ENCODE measurements at places on chromosomes 1 and 21.

DNA sequence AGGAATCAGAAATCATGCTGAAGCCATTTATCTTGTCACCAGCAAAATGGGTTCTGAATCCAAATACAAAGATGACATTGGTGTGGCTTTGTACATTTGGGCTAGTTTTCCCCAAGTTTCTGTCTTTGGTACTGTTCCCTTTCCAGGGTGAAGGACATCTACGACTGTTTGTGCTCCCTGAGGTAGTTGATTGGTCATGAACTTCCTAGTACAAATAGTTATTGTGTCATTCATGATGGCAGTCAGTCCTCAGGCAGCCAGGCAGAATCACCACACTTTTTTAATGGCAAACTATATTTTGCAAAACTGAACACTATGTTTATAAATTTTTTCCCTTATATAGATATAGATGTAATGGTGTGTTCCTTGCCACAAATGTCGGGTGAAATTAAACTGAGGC lies 46.0 kb downstream of the CEP350 start:
- DNase-seq: no peak

DNA sequence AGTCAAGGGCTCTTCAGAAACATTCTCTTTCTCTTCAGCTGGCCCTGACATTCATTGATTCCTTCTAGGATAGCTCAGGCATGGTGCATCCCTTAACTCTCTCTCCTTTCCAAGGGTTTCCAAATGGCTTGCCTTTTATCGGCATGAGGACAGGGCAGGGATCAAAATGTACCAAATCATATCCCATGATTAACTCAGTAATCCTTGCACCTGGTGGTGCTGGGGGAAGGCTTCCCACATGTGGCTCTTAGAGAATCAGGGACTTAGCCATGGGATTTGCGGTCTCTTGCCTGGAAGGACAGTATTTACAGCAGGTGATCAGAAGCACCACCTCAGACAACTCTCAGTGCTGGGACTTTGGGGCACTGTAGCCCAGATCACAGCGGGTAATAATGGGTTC lies 46.2 kb upstream of the EDEM3 start:
- DNase-seq: no peak

DNA sequence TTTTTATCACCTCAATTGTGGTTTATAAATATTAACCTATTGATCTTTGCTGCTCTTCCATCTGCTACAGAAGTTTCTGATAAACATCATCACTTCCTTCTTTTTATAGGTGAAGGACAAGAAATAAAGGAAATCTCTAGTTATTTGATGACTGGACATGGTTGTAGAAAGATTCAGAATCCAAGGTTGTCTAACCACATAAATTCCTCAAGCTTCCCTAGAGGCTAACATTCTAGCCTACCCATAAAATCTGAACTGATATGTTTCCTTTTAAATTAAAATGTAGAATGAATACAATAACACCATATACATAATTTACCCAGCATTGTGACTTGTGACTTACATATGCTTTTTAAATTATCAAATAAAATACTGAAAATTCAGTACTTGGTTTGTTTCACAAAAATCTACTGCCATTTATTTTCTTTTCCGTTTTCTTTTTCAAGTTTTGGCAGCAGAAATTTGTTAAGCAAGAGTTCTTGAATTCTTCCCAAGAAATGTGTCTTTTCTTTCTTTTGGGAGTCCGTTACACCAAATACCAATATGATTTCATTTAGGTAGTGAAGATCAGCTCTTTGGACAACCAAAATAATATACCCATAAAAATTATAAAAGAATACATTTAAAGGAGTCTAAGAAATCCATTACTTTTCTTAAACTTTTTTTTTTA lies 513.2 kb upstream of the ADGRL2 start:
- no peak for DNase-seq

GRCh38 chr1:220189750-220190347 lies 82.4 kb downstream of the RAB3GAP2 start:
- DNase-seq: peak; percentile 7

GRCh38 chr21:24976238-24976637 lies 631.0 kb downstream of the MRPL39 start:
- DNase-seq: no peak

DNA sequence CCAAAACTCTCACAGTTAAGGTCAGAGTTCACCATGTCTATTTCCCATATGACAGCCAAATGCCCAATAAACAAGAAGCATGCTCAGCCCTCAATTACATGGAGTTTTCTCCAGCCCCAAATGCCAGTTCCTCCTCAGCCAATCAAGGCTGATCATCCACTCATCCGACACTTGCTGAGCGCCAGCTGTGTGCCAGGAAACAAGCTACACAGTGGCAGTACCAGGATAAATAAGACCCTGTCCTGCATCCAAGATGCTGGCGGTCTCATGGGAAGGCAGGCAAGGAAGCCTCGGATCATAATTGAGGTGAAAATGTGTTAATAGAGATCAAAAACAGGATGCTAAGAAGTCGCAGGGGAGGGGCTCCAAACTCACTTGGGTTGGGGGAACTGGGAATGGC lies 7.7 kb downstream of the ZBTB17 start:
- no peak for DNase-seq

DNA sequence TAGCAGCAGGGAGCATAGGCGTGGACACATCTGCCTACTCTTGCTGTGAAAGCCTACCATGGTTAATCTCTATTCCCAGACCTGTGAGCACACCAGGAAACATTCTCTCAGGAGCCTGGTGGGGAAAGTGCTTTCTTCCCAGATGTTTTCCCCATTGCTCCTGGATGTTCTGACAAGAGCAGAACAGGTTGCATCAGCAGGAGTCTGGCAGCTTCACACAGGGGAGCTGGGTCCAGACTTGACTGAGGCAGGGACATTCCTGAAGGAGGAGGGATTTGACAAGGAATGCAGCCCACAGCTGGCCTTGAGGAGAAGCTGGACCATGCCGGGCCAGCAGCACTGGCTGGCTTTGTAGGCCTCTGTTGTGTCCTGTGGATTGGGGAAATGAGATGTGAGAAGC lies 21.0 kb upstream of the ARTN start:
- DNase-seq: no peak

DNA sequence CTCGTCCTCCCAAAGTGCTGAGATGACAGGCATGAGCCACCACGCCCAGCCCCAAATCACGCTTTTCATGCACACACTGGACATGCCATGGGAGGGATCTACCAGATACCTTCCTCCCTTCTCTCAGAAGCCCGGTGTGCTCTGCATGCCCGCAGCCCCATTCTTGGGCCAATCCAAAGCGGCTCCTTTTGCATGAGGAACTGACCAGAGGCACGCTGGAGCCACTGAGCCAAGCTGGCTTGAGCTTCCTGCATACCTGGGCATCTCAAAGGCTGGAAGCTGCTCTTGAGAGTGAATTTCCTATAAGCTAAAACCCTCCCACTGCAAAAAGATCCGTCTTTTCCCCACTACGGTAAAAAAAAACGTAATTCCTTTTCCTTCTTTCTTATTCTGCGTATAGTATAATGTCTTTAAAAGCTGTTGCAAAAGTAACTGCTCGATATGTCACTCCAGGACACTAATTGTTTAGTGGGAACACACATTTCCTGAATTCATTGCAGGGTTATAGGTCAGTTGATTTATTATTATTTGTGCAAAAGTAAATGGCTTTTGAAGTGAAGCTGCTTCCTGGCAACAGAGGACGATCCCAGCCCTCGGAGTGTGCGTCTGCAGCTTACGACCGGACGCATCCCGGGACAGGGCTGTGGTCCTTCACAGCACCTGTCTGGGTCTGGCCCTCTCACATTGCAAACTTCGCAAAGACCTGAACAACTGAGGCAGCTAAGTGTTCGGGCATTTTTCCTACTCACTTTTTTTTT lies 61.8 kb upstream of the ETS2 start:
- no peak for DNase-seq
